OCI-LY7 (cell line): ENCODE measurements at places on chromosomes 3 and 15.
A peak's percentile ranks its signal among the peaks of the same experiment; 100 is the strongest.

DNA sequence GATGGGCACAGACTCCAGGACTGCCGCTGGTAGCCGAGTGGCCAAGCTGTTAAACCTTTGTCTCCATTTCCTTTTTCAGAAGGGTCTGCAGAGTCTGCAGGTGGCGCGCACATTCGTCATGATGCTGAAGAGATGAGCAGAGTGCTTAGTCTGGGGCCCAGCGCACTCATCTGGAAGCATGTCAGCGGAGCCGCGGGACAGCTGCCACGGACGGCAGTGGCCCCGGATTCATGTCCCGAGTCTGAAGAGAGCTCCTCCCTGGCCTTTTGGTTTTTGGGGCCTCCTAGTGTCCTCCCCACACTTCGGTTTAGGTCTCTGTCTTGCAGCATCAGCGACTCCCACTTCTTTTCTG is 42.6 kb downstream of the KLHL25 start:
- no peak for DNase-seq

GRCh38 chr15:94596707-94597106 is 365.3 kb downstream of the MCTP2 start:
- DNase-seq = no peak

DNA sequence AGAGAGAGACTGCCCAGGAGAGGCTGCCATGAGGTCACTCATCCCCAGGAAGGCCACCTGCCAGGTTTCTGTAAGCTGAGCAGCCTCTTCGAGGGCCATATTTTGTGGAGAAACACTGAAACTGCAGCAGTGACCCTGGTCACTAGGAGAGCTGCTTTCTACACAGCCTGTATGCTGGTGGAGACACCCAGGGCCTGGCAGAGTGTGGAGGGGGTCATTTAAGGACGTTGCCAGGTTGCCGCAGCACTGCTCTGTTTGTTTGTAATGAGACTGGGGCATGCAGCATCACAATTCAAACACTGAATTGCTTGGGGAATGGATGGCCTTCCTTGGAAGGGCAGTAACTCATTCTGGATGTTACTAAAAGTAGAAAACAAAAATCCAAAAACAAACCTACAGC is 104.9 kb upstream of the TRIM42 start:
- no peak for DNase-seq

DNA sequence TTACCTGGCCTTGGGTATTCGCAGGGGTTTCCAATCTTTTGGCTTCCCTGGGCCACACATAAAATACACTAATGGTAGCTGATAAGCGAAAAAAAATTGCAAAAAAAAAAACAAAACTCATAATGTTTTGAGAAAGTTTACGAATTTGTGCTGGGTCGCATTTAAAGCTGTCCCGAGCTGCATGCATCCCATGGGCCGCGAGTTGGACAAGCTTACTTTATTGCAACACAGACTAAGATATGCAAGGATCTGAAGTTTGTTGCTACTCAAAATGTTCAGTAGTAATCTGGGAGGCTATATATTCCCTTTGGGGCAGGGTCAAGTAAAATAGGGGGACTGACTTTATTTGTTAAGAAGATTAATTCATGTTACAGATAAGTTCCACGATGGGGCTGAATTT is 247.9 kb downstream of the CD47 start:
- DNase-seq = no peak

- no peak for DNase-seq
Measured at GRCh38 chr15:67570875-67571647, 28.6 kb downstream of the MAP2K5 start.

DNA sequence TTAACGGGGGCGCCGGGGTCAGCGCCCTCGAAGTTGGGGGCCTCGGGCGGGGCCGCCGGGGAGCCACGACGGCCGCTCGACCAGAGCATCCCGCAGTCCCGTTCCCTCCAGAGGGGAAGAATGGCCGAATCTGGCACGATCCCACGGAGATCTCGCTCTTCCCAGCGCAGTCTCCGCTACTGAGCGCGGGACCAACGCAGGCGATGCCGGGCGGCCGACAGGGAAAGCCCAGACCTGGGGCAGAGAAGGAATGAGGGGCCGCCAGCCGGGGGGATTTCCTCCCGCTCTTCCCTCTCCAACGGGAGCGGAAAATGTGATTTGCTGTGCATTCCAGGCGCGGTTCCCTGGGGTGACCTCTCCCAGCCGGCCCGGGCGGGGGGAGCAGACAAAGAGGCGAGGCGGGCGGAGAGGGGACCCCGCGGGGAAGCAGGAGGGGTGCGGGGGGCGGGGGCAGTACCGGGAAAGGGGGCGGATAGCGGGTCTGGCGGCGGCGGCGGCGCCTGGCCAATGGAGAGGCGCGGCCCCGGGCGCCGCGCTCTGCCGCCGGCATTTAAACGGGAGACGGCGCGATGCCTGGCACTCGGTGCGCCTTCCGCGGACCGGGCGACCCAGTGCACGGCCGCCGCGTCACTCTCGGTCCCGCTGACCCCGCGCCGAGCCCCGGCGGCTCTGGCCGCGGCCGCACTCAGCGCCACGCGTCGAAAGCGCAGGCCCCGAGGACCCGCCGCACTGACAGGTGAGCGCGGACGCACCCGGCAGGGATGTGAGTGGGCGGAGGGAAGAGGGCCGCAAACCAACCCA is at the start of gene GREM1:
Gene GREM1, plus strand, starts transcription at position 579 of the 801 bp plus-strand sequence. CDS start 12,687 bp downstream, outside the sequence.
- no peak for DNase-seq

DNA sequence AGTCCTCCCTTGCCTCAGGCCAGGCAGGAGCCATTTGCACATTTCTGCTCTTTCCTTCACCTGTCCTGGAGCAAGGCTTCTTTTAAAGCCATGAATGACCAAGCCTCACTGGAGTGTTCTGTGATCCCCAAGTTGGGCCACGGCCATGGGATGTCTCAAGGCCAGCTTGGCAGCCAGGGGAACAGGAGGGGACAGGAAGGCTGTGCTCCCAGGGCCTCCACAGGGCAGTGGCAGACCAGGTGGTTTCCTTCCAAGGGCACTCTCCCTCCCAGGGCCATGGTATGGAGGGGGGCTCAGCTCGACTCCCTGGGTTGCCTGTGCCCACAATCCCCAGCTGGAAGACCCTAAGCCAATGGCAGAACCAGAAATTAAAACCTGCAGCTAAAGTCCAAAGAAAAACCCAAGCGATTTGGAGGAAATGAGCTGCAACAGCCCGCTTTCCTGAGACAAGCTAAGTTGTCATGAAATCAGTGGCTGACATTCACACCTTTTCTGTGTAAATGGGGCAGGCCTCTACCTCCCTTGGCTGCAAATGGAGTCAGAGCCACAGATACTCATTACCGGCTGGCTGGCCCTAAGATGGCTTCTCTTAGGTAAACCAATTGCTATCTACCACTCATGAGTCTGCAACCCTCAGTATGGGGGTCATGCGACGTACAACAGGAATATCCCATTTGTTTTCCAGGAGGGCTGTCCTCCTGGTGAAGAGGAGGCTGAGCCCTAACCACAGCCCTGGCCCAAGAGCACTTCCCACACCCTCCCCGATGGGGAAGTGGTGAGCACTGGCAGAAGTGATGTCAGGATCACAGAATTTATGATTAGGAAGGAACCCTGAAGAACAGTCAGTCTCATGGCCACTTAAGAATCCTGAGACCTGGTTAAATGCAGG is 83.3 kb downstream of the SNRK start:
- DNase-seq = no peak

- no peak for DNase-seq
Measured at GRCh38 chr15:23569151-23569925, 3.9 kb downstream of the MKRN3 start.

DNA sequence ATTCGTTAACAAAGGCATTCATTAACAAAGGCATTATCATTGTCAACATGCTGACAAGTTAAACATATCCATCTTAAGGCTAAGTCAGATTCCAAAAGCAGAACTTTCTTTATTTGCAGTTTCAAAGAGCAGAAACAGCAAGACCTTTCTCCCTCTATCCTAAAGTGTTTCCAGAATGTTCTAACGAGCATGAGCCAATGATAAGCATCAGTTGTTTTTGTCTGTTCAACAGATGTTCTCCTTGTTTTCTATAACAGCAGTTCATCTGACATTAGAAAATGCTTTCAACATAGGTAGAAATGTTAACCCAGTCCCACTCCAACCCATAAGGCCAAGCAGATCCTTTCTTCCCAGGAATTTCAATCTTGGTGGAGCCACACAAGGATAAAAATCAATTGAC is 77.6 kb upstream of the POMGNT2 start:
- no peak for DNase-seq

- DNase-seq = no peak
Measured at GRCh38 chr3:162147996-162148395, 651.4 kb downstream of the OTOL1 start.

DNA sequence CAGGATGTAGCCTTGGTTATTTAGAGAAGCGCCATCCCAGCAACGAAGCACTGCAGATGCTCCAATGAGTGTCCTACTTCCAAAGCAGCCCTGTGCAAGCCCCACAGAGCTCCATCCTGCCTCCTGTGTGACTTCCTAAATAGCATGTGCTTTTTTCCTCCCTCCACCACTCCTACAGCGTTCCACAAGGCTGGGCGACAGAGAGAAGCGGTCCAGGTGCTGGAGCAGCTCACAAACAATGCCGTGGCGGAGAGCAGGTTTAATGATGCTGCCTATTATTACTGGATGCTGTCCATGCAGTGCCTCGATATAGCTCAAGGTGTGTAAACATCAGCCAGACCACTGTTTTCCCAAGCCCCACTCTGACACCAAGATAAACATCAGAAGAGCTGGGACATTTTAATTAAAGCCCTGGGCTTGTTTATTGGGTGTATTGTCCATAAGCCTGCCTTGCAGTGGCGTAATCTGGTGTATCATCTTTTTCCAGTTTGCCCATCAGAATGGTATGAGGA is 22.2 kb upstream of the RHO start:
- DNase-seq = no peak

GRCh38 chr3:142724682-142725356 is 985 bp downstream of the TRPC1 start:
- no peak for DNase-seq

GRCh38 chr3:170603770-170604510 is 18.1 kb upstream of the SLC7A14 start:
- DNase-seq = no peak

GRCh38 chr15:85453144-85453872 is 72.9 kb downstream of the AKAP13 start:
- no peak for DNase-seq

DNA sequence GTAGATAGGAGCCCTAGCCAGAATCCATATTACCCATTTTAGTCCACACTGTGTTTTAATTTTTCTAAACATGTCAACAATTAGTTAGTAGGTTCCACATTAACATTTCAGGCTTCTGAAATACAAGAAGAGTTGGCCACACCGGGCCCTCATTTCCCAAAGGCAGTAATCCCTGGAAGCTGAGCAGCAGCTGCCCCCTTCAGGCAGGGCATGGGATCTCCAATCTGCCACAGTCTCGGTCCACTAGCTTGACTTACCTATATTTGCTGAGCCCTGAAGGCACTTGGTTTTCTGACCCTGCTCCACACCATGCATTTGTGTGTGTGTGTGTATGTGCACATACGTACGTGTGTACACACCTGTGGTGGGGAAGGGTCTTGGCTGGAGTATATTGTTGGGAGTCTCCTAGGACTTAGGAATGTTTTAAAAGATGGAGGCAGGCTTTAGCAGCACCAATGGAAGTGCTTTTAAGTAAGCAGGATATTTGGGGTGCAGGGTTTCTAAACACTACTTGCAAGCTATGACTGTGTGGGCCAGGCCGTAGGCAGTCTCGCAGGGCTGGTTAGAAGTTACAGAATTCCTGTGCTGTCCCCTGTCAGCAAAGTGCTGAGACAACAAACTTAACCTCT is 71.2 kb upstream of the SOX14 start:
- peak; percentile 3 for DNase-seq

- DNase-seq = no peak
Measured at GRCh38 chr3:184651904-184652303, 60.0 kb downstream of the MAGEF1 start.

GRCh38 chr3:52351762-52352368 is 35.7 kb downstream of the DNAH1 start:
- no peak for DNase-seq

DNA sequence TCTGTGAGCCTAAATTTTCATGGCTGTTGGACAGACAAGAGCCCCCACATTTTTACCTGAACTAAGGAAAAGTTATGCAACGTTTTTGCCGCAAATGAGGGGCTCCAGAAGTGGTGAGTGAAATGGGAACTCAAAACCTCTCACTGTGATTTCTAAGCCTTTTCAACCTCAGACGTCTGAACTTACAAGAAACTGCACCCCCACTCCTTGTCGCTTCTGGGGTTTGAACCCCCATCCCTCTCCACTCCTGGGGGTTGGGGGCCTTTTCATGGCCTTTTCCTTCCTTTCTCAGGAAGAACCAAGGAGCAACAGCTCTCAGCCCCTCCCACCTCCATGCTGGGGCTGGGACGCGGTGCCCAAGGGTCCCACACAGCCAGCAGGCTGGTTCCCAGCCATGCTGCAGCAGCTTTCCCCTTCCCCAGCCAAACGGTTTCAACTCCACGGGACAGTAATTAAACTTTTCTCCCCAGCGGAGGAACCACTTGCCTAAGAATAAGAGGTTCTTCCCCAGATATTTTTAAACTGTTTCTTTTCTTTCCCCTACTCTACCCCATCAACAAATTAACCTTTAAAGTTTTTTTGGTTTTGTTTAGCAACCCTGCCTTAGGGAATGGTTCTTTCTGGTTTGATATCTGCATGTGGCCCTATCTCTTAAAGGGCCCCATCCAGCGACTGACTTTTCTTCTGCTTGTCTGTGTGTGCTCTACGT is 387.6 kb upstream of the CBLB start:
- DNase-seq = peak; percentile 68

GRCh38 chr3:101634591-101635196 is 42.2 kb downstream of the ZBTB11 start:
- DNase-seq = no peak

DNA sequence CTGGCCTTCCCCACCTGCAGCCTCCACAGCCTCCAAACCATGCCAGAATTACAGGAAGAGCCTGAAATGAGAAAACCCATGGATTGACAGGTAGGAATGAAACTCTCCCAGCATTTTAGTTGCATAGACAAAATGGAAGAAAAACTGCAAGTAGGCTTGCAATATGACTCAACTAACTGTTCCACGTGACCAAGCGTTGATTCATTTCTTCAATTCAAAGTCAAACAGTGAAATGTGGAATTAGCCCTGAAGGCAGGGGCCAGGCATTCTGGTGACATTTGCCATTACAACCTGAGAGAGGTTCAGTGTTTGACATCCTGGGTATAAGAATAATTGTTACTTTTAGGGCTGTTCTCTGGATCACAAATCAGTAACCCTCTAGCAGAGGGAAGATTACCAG is 676.5 kb upstream of the CFAP20DC start:
- no peak for DNase-seq

- no peak for DNase-seq
Measured at GRCh38 chr3:171972871-171973348, 66.5 kb upstream of the FNDC3B start.

- DNase-seq = no peak
Measured at GRCh38 chr3:150222691-150223489, 185.2 kb upstream of the TSC22D2 start.

GRCh38 chr3:105580296-105580965 is 213.7 kb downstream of the ALCAM start:
- DNase-seq = no peak

GRCh38 chr3:46848271-46849044 is 14.8 kb downstream of the MYL3 start:
- DNase-seq = peak; percentile 19

- DNase-seq = no peak
Measured at GRCh38 chr3:10843378-10843777, 27.4 kb downstream of the SLC6A11 start.

- no peak for DNase-seq
Measured at GRCh38 chr3:177754508-177754921, 557.2 kb upstream of the TBL1XR1 start.

- DNase-seq = no peak
Measured at GRCh38 chr3:195128255-195129071, 142.5 kb downstream of the XXYLT1 start.
